Right forelimb (tissue), 1 donor: ENCODE measurements at places on chromosomes 3 and 15.

DNA sequence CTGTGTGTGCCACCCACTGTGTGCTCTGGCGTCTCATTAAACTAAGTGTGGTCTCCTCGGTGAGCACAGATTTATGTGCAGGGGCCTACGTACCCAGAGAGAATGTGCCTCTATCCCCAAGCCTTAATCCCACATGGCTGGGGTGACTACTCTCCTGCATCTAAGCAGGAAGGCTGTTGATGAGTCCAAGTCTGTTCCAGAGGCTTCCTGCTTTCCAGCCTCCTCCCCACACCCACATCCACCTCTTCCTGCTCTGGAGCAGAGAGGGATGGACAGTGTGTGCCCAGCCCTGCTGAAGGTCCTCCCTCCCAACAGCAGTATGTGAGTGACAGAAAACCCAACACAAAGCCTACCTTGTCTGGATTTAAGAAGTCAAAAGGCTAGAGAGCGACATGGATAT is 38.8 kb upstream of the BCL2L10 start:
- DNase-seq: no peak

DNA sequence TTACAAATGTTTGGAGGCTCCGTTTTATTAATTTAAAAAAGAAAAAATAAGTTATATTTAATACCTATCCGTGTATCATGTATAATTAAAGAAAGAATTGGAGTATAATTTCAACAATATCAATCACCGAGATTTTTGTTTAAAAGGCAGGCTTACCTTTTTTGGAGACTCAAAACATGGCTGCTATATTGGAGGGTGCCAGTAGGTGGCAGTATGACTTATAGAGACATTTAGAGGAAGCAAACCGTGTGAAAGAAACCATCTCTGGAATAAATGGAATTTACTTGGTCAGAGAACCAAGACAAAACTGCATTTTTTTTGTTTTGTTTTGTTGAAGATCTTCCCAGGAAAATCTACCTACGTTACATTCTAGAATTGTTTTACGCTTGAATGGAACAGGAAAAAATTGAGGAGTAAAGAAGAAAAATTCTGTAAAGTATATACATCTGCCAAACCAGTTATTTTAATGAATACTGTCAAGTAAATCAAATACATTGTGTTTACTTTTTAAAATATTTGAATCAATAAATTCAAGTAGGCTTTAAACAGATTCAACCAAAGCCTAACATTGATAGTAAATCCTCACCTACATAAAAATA is 802.6 kb upstream of the ALCAM start:
- DNase-seq: no peak

GRCh38 chr3:10432931-10433330 is 72.5 kb downstream of the ATP2B2 start:
- DNase-seq: no peak

GRCh38 chr3:134274571-134274970 is 23.9 kb upstream of the RYK start:
- no peak for DNase-seq
